ENCODE measurements at places on chromosomes 13 and 19.

DNA sequence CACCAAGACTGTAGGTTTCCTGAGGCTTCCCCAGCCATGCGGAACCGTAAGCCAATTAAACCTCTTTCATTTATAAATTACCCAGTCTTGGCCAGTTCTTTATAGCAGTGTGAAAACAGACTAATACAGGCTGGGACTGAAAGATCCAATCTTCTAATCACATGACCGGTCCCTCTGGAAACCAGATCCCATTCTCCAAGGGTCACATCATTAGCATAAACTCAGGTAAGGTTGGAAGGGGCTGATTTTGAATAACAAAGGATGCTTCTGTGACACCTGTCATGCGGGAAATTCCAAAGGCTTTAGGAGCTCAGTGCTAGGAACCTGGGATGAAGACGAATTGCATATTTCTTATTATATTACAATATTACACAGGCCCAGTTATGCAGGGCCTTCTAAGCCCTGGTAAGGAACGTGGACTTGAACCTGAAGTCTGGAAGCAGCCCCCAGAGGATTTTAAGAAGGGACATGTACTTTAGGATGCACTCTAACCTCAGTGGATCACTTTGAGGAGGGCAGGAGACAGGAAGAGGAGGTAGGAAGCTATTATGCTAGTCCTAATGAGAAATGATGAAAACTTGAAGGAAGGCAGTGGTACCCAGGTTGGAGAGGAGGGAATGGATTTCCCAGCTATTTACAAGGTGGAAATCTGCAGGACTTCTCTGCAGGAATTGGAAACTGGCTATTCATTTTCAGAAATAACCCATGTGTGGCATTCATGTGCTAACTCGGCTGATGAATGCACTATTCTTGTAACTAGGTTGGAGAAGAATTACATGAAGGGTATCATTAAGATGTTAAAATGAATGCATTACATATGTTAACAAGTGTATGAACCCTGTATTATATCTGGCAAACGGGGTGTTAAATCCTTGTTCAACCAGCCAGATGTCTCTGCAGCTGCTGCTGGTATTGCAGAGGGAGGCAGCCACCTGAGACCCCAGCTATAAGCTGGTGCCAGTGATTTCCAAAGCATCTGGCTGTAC is 19.3 kb downstream of the TNFSF11 start:
- DNase-seq: no peak

DNA sequence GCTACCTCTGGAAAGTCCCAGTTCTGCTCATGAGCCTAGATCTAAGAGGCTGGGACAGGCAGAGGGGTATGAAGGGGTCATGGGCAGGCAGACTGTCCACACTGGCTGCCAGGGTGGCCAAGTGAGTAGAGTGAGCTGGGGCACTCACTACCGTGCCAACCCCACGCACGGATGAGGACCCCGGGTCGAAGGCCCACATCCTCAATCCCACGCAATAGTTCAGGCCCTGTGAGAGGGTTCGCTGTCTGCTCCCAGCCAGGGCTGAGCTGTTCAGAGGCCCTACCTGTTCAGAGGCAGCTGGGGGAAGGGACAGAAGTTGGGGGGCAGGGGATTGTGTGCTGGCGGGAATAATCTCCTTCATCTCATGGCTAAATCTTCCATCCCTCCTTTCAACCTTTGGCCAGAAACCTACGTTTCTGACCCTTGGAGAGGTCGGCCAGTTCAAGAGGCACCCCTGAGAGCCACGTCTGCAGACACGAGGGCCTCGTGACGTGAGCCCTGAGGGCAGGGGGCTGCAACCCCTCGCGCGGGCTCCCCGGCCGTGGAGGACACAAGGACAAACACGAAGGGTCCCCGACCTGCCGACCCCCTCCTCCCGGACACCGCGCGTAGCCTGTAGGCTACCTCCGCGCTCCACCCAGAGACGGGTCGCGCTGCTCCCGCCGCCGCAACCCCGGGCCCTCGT is 1.0 kb upstream of the RPS5 start:
- no peak for DNase-seq

DNA sequence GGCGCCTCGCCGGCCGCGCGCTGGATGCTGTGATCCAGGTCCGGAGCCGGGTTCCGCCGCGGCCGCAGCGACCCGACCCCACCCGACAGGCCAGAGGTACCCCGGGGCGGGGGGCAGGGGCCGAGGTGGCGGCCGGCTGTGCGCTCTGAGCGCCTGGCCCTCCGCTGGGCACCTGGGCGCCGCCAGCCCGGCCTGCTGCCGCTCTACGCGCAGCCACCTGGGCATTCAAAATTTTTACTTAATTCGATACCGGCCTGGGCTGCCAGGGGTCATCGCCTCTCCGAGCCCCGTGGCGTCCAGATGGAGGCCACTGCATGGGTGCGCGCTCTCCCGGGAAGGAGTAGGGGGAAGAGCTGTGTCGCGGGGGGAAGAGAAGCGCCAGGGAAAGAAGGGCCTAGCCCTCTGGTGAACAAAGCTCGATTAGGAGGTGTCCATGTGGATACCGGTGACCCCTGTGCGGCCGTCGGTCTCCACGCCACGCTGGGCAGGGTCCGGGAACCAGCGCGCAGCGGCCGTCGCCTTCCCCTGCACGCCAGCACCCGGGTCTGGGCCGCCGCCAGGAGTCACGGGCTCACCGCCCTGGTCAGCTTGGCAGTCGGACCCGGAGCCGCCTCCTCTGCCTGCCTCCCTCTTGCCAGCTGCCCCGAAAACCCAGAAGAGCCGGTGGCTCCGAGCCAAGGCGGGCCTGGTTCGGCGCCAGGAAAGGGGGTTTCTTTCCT is 666 bp downstream of the BIVM start:
- peak; percentile 86 for DNase-seq

DNA sequence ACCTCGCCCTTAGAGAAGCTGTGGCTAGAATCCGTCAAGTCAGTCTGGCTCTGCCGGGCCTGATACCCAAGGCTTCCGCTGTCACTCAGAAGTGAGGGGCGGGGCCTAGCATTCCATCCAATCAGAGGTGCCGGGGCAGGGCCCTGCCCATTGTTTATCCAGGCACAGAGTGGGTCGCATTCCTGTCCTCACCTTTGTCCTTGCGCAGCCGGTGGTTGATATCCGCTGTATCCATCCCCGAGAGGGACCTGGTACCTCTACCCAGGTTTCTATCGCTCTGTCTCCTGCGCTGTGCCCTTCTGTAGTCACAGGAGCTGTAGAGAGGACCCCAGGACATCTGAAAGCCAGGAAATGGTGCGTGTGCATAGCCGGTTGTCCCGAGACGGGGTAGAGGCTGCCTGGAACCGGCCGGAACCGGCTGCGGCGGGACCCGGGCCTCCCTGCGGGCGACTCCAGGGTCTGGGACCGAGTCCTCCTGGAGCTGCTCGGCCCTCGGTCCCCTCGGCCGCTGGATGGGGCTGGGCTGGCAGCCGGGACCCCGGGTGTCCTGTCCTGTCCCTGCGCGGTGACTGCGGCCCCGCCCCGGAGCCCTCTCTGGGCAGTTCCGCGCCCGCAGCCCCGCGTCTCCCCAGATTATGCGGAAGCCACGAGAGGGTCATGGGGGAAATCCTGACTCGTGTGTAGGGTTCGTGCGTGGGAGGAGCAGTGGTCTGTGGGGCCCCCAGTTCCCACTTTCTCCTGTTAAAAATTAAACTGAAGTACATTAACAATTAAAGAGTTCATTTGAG is at the start of gene ZNF763:
TSS of gene ZNF763 (plus strand) at position 183 of the 788 bp plus-strand sequence. CDS start at position 352, 169 bp downstream.
- DNase-seq: peak; percentile 91

- DNase-seq: no peak
Measured at GRCh38 chr13:21319869-21320641, 139.0 kb downstream of the ZDHHC20 start.

DNA sequence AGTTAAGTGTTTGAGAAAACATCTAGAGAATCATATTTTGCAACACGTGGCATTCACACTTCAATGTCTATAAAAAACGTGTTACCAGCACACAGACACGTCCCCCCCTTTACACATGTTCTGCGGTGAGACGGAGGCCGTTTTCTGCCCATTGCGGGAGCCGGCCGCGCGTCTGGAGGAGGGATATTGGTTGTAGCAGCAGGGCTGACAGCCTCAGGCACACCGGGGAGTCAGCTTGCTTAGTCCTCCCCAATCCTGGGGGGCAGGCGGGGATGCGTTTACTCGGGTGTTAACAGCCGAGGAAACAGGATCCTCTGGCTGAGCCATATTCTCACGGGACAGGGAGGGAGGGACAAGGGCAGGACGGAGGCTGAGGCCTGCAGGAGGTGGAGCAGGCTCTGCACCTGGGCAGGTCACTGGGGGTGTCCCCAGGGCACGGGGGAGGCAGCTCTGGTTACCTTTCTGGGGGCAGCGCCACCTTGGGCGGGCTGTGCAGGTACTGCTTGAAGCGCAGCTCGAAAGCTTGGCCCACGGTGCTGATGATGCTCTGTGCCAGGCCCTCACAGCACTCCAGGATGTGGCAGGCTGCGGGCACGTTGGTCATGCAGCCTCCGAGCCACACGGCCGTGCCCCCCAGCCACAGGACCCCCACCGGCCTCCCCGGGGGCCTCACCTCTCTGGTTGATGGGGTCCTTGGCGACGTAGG is 25.0 kb downstream of the SHC2 start:
- peak; percentile 40 for DNase-seq

GRCh38 chr19:14603990-14604387 is 21.1 kb downstream of the CLEC17A start:
- no peak for DNase-seq

GRCh38 chr19:34838753-34839431 is 65.9 kb upstream of the ZNF599 start:
- DNase-seq: no peak

DNA sequence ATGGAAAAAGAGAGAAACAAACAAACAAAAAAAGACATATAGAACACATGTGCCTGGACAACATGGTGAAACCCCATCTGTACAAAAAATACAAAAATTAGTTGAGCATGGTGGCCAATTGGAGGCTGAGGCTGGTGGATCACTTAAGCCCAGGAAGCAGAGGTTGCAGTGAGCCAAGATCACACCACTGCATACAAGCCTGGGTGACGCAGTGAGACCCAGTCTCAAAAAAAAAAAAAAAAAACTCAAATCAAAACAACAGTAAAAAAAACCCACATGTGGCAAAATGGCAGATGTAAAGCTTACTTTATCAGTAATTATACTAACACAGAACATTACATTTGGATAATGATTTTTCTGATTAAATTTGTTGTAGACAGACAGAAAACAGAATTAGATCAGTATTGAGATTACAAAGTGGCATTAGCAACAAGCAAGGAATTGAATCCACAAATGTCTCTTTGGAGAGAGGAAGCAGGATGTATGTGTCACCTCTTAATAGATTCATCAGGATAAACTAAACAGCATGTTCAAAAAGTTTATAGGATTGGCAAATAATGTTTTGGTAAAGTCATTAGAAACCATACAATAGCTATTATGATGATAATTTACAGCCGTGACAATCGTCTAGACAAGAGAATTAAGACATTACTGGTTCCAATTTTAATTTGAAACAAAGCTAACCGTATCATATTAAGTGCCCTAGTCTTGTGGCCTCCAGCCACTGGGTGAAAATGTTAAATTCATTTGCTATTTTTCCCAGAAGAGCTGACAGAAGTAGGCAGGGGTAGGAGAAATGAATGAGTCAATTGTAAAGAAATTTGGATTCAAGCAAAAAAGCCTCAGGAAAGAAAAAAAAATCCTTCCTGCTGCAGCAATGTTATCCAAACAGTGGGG is 206.0 kb downstream of the FGF14 start:
- no peak for DNase-seq

GRCh38 chr13:30561511-30561910 is 56.2 kb upstream of the USPL1 start:
- no peak for DNase-seq

DNA sequence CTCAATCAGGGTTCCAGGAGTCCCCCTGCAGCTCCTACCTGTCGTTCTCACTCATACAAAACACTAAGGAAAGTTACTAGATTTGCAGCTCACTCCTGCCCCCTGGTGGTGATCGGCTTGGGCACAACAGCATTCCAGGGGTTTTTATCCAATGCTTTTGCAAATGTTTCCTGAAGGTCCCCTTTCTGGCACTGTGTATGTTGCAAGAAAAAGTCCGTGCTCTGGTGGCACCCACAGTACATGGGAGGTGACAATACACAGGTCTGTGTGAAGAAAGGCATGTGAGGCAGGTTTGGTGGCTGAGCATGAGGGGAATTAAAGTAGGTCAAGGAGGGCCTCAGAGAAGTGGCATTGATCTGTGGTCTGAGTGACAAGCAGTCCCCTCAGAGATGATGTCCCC is 8.6 kb upstream of the TYK2 start:
- DNase-seq: peak; percentile 86

DNA sequence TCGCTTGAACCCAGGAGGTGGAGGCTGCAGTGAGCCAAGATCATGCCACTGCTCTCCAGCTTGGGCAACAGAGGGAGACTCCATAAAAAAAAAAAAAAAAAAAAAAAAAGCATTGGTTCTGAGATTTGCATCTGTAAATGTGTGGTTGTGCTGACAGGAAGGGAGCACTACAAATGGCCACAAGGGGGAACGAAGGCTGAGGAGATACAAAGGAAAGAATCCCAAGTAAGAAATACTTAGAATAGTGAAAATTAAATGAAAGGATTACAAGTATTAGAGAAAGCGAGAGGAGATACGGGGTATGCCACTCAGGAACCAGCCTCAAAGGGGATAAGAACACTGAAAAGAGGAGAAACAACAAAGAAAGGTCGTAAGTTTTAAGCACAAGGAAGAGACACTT is 284.9 kb downstream of the KLF12 start:
- no peak for DNase-seq
